KG1 (cell line): ENCODE measurements at places on chromosomes 6 and 20.

- no peak for DNase-seq
Measured at GRCh38 chr6:165184192-165184979, 125.0 kb downstream of the C6orf118 start.

- DNase-seq = no peak
Measured at GRCh38 chr6:13256266-13257001, 71.9 kb downstream of the TBC1D7 start.

DNA sequence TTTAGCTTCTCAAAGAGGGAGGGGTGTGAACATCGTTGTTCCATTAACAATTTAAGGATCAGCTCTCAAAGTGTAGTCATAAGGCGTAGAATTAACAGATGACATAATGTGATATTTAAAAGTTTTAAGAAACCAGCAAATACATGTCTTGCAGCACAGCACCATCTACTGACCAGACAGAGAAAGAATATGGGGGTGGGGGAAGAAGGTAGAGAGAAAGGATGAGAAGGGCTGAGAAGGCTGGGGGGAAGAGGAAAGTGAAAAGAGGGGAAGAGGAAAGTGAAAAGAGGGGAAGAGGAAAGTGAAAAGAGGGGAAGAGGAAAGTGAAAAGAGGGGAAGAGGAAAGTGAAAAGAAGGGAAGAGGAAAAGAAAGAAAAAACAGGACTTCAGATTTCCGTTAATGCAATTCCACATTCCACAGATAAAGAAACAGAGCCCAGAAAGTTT is 80.9 kb downstream of the HAO1 start:
- no peak for DNase-seq

DNA sequence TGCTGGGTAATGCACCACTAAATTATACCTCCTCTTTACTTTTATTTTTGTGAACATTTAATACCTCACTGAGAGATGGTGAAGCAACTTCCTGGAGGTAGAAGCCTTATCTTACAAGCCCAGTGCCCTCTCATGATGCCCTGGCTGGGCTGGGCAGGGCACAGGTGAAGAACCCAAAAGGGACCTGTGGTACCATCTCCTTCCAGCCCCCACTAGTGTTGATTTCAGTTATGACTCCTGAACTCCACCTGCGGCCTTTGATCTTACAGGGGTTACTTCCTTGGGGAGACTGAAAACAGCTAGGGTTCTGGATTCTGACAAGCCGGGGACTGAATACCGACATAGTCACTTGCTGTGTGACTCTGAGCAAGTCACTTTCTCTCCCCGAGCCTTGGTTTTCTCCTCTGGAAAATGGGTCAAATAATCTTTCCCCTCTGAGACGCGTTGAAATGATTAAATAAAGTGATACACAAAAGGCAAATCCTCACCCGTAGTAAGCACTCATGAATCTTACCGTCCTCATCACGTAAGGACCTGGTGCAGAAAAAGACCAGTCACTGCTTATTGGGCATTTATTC is 1.2 kb downstream of the SLC13A3 start:
- no peak for DNase-seq

- DNase-seq = no peak
Measured at GRCh38 chr6:134806180-134806798, 143.6 kb downstream of the ALDH8A1 start.

- DNase-seq = no peak
Measured at GRCh38 chr6:13870214-13870830, 54.4 kb upstream of the RNF182 start.

- no peak for DNase-seq
Measured at GRCh38 chr6:20692023-20692422, 157.8 kb downstream of the CDKAL1 start.

GRCh38 chr6:34152806-34153520 is 7.1 kb upstream of the GRM4 start:
- no peak for DNase-seq

GRCh38 chr20:37995856-37996605 is 37.2 kb downstream of the TTI1 start:
- no peak for DNase-seq

- DNase-seq = no peak
Measured at GRCh38 chr6:27293436-27294098, 18.5 kb downstream of the POM121L2 start.

DNA sequence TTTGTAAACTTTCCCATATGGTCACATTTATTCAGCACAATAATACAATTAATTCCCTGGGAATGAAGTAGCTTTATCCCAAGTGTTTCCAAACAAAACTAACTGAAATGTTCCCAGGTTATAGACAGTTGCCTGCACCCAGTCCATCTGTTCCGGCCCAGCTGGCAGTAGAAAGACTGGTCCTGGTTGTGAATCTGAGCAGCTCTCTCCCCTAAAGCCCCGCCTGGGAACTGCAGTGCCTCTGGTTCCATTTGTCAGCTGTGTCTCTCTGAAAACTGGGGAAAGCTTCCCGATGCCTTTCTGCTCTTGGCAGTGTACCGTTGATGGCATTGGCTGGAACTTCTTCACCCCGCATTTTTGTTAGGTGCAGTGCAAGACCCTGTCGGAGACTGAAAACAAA is 8.7 kb downstream of the MTHFD1L start:
- no peak for DNase-seq

DNA sequence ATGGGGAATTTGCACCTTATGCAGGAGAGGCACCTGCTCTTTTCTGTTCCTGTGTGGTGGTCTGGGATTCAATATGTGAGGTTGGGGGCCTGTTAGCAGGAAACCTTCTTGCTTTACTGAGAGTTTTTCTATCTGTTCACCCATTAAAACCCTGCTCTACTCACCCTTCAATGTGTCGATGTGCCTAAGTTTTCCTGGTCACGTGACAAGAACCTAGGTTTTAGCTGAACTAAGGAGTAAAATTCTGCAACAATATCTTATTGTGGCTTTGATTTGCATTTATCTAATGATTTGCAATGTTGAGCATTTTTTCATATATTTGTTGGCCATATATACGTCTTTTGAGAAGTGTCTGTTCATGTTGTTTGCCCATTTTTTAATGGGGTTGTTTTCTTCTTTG is 979.9 kb downstream of the HACE1 start:
- no peak for DNase-seq
